ENCODE measurements at places on chromosomes 5 and 9.

DNA sequence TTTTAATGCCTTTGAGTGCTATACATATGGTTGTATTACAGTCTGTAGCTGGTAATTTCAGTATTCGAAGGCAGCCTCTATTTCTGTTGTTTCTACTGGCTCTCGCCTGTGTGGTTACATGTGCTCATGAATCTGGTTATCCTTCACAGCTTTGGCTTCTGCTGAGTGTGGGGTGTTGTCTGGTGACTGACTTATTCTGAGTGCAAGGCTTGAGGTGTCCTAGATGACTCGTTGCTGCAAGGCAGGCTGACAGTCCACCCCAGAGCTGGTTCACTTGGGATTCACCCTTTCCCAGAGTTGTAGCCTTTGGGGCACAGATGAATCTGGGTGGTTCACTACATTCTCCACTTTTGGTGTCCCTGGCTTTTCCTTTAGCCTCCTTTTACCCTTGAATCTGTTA is 41.4 kb downstream of the PDE8B start:
- no peak for DNase-seq

- no peak for DNase-seq
Measured at GRCh38 chr5:84130006-84130580, 254.6 kb downstream of the EDIL3 start.

DNA sequence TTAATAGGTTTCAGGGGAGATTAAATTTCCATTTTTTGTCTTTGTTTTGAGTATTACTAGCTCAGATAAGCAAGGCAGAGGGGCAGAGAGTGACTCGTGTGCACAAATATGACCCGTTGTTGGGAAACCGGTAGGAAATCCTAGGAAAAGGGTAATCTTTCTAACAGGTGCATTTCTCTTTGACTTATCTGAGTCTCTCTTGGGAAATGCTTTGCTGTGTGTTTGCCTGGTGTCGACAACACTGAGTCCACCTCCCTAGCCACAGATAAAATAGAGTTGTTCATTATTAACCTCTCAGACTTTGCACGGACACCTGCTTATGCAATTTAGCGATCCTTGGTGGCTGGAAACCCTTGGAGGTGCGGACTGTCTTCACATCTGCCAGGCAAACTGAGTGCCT is 164.2 kb downstream of the FGF1 start:
- no peak for DNase-seq

- no peak for DNase-seq
Measured at GRCh38 chr5:887947-888637, 4.5 kb downstream of the BRD9 start.

DNA sequence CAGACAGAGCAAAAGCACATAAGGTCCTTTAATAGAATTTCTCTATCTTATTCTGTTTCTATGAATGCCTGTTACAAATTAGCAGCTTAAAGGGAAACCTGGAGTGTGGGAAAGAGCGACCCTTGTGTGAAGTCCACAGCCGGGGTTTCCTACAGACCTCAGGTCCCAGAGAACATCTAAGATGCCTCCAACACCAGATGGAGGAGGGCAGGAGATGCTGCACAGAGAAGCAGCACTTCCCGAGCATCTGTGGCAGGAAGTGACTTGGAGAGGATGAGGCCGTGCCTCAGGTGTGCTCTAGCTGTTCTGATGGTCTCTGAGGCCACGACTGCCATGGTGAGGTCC is 26.8 kb downstream of the IRF1 start:
- DNase-seq: no peak

- DNase-seq: no peak
Measured at GRCh38 chr9:136365775-136366222, 2.3 kb upstream of the DNLZ start.

- DNase-seq: peak; percentile 2
Measured at GRCh38 chr5:102498271-102499034, at the start of gene SLCO6A1. TSS of gene SLCO6A1 (minus strand) at chr5:102499001. CDS start at chr5:102498844, 157 bp downstream.

DNA sequence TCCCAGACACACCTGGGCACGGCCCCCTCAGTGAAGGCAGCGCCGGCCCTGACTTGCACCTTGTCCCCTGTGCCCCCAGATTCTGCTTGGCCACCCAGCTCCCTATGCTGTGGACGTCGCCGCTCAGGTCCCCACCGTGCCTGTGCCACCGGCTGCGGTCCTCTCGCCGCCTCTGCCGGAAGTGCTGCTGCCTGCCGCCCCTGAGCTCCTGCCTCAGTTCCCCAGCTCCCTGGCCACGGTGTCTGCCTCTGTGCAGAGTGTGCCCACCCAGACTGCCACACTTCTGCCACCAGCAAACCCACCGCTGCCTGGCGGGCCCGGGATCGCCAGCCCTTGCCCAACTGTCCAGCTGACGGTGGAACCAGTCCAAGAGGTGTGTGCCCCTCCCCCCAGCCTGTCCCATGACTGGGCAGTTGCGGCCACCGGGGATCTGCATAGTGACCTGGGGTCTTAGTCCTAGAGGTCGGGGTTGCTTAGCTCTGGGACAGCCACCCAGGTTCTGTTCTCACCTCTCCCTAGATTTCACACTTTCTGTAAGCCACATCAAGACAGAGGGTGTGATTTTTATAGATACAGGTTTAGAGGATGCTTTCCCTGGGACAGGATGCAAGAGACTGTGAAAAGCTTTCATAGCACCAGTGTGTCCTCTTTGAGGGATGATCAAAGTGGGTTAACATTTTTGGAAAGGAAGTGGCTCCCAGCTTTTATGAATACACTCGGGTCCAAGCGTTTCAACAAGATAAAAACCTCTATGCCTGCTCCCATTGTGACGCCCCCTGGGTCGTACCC is 78.0 kb downstream of the WNK2 start:
- DNase-seq: peak; percentile 8

GRCh38 chr9:5760338-5760737 is 72.6 kb downstream of the ERMP1 start:
- DNase-seq: no peak

- peak; percentile 40 for DNase-seq
Measured at GRCh38 chr5:139701056-139701741, 53.0 kb downstream of the CXXC5 start.

DNA sequence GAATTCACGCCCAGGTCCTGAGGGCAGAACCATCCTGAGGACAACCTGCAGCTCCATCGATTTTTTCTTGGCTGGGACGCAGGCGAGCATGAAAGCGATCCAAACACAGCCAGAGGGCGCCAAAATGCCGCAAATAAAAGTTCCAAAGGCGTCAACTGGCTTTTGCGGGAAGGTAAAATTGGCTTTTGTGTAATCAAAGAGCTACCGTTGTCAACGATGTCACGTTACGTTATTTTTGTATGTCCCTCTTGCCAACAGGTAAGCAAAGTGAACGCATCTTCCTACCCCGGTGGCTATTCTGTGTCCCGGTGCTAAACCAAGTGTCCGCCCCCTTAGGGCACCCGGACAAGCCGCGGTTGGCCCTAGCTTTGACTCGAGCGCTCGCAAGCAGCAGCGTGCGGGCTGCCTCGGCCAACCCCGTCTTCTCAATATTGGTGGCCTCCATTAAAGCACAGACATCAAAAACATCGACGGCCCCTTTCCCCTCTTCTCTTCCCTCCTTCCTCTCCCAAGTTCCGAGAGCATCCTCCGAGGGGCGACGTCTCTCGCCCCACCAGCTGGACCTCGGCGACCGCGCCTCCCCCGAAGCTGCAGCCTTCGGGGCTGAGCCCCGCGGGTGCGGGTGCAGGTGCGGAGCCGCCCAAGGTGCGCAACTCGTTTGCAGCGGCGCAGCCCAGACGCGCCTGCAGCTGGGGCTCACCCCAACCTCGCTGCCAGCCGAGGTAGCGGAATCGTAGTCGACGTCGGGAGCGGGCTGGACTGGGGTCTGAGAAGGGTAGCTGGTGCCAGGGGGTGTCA is 1.1 kb upstream of the BASP1 start:
- peak; percentile 62 for DNase-seq

DNA sequence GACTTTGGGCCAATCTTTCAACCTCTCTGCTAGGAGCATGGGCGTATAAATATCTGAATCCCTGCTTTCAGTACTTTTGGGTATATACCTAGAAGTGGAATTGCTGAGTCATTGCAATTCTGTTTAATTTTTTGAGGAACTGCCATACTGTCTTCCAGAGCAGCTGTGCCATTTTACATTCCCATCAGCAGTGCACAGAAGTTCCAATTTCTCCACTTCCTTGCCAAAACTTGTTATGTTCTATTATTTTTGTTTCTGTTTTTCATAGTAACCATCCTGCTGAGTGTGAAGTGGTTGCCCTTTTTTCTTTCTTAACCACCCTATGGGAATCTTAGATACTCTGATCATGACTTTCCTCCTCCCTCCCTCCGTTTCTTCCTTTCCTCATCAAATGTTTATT is 11.1 kb upstream of the CCIN start:
- no peak for DNase-seq

DNA sequence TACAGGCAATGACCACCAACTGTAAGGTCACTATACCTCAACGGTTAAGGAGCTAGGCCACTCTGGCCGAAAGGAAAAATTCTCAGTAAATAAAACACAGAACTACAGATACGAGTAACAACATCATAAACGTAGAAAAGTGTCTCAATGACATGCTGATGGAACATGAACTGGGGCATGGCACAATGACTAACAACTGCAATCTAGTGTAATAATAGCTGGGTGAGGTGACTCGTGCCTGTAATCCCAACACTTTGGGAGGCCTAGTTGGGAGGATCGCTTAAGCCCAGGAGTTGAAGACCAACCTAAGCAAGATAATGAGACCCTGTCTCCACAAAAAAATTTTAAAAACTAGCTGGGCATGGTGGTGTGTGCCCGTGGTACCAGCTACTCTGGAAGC is 9.8 kb upstream of the RAPGEF6 start:
- DNase-seq: no peak

DNA sequence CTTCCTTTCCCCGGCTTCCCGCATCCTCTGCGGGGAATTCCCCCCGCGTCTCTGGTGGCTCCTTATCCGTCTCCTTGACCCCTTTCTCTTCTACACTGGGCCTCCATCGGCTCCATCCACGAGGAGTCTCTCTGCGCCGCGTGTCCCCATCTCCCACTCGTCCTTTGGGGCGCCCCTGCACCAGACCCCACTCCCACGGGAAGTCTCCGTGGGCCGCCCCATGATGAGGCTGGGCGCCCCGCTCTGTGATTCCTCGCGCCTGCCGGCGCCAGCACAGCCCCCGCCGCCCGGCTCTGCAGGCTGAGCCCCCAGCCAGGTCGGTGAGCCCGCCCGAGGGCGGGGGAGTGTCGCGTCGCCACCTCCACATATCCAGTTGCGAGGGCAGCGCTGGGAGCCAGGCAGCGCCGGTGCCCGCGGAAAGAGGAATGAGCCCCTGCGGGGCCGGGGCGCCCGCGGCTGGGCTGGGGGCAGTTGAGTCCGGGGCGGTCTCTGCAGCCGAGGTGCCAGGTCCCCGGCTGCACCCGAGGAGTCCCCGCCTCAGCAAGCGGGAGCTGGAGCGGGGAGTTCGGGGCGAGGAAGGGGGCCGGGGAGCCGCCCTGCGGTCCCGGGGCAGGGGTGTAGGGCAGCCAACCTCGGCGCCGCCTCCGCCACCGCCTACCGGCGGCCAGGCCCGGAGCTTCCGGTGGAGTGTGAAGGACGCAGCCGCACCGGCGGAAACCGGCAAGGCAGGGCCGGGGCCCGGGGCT is 2.1 kb upstream of the TRAF1 start:
- DNase-seq: no peak

DNA sequence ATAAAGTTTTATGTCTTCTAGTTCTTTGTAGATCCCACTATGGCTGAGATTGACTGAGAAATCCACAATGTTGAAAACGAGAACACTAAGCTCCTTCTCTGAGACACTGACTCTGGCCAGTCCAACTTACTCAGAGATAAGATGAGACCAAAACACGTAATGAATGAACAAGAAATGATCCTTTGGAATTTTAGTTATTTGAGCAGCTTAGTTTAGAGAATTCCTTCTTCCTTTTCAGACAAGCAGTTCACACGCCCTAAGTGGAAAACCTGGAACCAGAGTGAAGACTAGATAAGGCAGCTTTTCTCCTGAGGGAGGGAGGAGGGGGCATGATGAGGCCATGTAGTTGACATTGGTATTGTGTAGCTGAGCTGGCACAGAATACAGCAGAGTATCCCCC is 139.6 kb downstream of the GABRB2 start:
- no peak for DNase-seq

DNA sequence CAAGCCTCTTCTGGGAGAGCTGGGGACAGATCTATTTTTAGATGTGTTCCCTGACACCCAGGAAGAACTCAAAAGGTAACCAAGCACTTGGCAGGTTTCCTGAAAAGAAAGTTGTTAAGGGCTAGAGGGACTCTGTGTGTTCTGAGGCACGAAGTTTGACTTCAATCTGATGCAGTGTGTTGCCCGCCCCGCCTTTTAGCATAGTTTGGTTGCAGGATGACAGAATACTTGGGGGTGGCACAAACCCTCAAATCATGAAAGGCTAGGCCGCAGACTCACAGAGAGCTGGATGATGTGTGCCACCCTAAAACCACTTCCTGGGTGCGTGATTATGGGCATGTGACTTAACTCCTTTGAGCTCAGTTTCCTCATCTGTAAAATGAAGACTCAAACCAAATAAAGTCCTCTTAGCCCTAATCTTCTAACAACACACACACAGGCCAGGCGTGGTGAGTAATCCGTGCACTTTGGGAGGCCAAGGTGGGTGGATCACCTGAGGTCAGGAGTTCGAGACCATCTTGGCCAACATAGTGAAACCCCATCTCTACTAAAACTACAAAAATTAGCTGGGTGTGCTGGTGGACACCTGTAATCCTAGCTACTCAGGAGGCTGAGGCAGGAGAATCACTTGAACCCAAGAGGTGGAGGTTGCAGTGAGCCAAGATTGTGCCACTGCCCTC is 12.8 kb upstream of the NDFIP1 start:
- peak; percentile 38 for DNase-seq

DNA sequence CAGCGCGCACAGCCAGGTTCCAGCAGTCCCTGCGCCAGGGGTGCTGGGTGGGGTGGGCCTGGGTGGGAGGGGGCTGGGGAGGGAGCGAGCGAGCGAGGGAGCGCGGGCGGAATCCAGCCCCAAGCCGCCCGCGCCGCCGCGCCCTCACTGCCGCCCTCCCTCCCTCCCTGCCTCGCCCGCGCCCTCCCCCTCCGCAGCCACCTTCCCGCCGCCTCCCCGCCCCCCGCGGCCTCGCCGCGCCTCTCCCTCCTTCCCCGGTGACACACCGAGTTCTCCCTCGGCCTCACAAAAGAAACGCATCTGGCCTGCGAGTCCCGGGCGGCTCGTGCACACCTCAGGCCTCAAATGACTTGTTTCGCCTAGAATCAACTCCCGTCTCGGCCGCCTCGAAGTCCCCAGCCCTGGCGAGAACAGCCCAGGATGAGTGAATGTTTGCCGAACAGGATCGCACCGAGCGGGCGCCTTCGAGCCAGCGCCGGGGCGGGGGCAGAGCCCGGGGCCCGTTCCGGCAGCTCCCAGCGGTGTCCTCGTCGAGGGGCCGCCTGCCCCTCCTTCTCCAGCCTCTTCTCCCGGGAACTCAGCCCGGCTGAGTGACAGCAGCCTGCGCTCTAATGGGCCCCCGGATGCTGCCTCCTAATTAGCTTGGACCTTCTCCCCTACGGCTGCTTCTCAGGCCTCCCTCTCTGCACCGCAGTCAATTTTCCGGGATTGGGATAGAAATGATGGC is 371 bp upstream of the PITX1 start:
- peak; percentile 93 for DNase-seq

GRCh38 chr5:168318240-168318639 is 26.8 kb downstream of the WWC1 start:
- DNase-seq: no peak

Measured in K562 (cell line).